ENCODE measurements at places on chromosomes 2 and 18.

DNA sequence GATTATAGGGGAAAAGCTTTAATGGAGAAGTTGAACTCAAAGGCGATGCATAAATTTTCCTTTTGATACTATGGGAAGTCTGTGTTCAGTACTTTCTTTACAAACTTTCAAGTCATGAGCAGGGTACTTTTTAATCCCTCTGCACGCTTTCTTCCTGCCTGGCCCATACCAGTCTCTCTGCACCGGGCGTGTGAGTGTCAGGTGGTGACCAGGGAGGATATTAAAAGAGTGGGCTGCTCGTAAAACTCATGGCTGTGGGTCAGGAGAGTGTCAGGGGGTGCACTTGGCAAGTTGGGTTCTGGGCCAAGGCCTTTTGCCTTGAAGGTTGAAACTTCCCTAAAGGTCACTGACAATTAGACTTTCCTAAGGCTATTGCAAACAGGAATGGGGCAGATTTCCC, 367.8 kb downstream of the GPD2 start:
- DNase-seq = no peak

- no peak for DNase-seq
Measured at GRCh38 chr2:110876167-110876999, 144.0 kb downstream of the ACOXL start.

DNA sequence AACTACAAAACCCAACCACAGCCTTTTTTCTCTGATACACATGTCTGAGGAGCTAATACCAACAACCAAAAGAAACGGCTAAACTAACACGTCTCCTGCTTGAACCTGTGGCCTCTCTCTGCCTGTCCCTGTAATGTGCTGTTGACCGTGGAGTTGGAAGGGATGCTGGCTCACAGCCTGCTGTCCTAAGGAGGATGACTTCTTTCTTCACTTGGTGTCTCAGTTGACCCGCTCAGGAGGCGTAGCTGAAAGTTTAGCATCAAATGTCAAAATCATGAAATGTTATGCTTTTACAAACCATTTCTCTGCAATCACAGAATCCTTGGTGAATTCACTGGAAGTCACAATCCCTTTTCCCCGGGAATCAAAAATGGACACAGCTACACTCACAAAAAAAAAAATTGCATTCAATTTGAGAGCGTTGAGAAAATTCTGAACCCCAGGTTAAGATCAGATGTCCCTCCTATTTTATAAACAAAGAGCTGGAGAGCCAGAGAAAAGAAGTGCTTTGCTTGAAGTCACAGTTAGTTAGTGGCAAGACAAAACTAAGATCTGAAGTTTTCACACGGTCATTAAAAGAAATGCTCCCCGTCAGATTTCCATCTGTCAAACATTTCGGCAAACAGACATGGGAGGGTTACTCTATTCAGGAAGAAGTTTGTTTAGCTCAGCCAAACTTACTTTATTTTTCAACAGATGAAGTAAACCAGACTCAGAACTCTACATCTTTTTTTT, 74.3 kb downstream of the IRS1 start:
- no peak for DNase-seq

DNA sequence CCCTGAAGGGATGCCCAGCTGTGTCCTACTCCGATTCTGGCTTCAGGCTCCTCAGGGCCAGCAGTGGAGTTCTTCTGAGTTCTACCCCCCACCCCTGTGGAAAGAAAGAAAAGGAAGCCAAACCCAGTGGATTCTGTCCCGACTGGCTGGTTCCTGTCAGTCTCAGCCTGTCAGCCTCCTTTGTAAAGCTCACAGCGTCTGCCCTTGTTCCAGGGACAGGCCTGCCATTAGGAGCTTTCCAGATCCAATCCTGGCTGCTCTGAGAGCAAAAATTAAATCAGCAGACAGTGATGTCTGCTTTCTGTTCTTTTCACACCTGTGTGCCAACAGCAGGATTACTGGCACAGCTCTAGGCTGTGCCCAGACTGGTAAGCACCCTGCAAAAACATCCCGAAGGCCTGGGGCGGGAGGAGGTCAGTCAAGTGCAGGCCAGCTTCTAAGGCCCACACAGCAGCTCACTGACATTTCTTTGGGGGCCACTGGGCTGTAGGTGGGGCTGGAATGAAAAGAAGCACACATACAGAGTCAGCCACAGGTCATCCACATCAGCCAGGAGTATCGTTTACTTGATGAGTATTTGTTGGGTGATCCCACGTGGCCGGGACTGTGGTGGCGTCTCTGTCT, 69.1 kb downstream of the EHD3 start:
- no peak for DNase-seq

GRCh38 chr2:84999553-84999955, 28.6 kb downstream of the KCMF1 start:
- no peak for DNase-seq

GRCh38 chr2:223644136-223644535, 42.0 kb upstream of the SCG2 start:
- DNase-seq = no peak

DNA sequence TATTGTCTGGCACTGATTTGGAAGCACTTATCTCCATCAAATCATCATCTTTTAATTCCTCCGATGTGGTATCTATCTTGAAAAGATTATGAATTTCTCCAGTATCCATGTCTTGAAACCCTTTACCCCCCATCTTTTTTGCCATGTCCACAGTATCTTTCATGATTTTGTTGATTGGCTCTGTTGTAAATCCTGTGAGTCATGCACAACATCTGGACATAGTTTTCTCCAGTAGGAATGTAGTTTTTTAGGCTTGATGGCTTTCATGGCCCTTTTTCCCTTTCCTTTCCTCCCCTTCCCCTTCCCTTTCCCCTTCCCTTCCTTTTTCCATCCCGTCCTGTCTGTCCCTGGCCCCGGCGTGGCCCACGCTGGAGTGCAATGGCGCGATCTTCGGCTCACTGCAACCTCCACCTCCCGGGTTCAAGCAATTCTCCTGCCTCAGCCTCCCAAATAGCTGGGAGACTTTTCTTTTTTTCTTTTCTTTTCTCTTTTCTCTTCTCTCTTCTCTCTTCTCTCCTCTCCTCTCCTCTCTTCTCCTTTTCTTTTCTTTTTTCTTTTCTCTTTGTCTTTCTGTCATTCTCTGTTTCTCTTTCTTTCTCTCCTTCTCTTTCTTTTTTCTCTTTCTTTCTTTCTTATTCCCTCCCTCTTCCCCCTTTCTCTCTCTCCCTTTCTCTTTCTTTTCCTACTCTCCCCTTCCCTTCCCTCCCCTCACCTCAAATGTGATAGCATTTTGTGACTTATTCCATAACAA, 18.4 kb upstream of the ZNF638 start:
- no peak for DNase-seq

DNA sequence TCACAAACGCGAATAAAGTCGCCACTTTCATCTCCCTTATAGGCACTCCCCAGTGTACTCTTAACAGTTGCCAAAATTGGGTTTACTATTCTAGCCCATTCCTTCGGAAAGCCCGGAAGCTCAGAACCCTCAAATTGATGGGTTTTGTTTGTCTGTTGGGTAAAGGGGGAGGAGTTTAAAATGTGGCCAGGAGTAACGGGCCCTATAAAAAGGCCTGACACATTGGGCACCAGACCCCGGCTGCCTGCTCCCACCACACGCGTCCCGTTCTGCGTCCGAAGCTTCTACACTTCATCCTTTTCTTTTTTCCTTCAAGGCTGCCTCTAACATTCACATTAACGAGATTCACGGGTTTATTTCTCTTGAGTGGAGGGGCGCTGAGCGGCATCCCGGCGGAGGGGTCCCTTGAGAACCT, 837 bp downstream of the NHEJ1 start:
- no peak for DNase-seq

DNA sequence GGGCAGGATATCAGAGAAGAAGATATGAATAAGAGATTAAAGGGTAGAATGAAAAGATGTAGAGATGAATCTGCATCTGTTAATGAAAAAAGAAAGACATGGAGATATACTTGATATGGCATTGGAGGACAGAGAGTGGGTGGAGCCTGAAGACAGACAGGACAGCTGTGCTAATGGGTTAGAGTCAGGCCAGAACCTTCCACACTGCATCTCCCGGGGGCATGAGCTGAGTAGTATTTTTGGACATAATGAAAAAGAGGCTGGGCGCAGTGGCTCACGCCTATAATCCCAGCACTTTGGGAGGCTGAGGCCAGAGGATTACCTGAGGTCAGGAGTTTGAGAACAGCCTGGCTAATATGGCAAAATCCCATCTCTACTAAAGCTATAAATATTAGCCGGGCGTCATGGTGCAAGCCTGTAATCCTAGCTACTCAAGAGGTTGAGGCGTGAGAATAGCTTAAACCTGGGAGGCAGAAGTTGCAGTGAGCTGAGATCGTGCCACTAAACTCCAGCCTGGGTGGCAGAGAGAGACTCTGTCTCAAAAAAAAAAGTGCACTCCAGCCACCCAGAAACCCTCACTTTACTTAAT, 11.4 kb downstream of the FLACC1 start:
- DNase-seq = no peak

DNA sequence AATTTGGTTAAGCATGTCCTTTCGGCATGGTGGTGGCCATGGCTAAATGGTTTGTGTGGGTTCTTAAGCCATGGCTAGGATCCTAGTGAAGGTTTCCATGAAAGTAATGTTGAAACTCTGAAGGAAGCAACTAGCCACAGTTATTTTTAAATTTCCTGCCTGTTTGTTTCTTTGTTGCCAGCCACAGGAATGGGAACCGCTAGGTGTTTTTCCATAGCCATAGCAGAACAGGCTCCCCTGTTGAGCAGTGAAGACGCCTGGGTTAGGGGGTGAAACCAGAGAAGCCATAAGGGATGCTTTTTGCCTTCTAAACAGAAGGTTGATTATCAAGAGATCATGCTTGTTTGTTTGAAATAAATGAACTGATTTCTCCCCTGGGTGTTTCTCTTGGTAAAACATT, 60.1 kb upstream of the CHMP1B start:
- no peak for DNase-seq

DNA sequence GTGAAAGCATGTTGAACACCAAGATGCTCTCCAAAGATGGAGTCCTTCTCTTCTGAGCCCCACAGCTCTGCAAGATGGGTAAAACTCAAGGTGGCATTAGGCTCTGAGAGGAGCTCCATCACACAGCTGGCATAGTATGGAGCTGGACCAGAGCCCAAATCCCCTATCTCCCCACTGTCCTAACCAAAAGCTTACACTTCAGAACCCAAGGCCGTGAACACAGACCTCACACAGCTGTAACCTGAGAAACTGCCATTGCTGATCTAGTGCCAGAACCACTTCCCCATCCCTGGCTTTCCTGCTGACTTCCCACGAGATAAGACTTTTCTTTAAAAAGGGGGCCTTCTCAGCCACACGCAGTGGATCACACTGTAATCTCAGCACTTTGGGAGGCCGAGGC, 25.0 kb downstream of the TTC32 start:
- DNase-seq = no peak

DNA sequence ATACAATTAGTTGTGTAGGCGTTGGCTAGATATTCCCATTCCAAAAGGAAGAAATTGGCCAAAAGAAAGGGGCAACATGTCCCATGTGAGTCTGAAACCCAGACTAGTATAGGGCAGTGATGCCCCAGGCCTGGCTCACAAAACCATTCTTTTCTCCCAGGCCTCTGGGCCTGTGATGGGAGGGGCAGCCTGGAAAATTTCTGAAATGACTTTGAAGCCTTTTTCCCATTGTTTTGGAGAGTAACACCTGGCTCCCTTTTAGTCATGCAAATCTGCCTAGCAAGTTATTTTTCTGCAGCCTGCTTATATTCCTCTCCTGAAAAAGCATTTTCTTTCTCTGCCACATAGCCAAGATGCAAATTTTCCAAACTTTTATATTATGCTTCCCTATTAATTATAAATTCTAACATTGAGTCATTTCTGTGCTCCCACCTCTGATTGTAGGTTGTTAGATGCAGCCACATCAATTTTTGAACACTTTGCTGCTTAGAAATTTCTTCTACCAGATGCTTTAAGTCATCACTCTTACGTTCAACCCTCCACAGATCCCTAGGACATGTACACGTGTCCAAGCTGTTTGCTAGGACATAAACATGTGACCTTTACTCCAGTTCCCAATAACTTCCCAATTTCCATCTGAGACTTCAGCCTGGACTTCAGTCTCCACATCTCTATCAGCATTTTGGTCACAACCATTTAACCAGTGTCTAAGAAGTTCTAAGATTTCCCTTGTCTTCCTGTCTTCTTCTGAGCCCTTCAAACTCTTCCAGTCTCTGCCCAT, 76.1 kb upstream of the MC4R start:
- DNase-seq = no peak

GRCh38 chr18:22167471-22168241, 1.7 kb upstream of the GATA6 start:
- DNase-seq = no peak

DNA sequence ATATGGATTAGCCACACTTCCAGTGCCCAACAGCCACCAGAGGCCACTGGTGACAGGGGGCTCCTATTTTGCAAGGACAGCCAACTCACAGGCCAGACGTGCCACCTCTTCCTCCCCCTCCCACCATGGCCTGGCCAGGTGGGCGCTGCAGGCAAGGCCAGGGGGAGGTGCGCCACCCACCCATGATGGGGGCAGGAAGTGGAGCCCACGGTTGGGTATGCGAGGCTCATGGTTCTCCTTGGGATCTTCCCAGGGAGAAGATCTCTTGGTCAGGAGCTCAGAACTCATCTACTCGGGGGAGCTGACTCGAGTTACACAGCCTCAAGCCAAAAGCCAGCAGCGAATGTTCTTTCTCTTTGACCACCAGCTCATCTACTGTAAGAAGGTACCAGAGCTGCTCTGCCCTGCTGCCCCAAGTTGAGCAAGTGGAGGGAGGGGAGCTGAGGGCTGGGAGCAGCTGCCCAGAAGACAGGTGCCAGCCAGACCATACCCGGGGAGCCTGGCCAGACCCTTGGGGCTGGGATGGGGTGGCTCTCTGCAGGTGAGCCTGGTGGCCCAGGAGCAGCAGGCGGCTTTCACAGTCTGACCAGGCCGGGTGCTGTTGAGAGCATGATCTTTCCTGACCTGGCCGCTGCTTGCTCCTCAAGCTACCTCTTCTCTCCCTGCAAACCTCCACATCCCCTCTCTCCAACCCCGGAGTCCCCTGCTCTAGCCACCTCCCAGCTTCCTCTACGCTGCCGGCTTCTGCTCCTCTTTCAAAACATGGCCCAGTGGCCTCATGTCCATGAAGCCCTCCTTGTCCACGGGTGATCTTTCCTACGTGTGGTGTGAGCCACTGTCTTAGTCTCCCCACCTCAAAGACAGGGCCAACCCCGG, 49.8 kb downstream of the FAM168B start:
- no peak for DNase-seq

GRCh38 chr18:23433360-23433759, 19.7 kb upstream of the RIOK3 start:
- peak; percentile 88 for DNase-seq

GRCh38 chr18:51051105-51051712, 21.2 kb downstream of the SMAD4 start:
- DNase-seq = peak; percentile 74
